T-helper 22 cell (primary cell): ENCODE measurements at places on chromosomes 13 and 19.

GRCh38 chr13:112424098-112424497 lies 47.9 kb downstream of the SPACA7 start:
- DNase-seq: no peak

- no peak for DNase-seq
These were observed 394.3 kb upstream of the HTR2A start for GRCh38 chr13:47291107-47291656.

DNA sequence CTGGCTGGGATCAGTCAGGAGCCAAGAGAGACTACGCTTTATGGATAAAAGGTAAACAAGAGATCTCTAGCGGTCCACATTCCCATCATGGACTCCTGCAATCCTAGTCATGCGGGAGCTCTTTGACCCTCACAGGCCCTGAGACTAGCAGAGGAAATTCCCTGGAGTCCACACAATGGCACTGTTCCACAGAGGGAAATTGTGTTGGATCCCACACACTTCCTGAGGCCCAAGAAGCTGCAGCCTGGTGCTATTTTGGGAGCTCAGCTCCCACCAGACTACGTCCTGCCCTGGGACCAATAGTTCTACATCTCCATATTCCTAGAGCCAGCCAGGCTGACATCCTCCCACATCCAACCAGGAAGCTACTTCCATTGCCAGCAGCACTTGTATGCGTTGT lies 2358.4 kb downstream of the PCDH9 start:
- DNase-seq: no peak

- no peak for DNase-seq
These were observed 4.2 kb downstream of the DPP9 start for GRCh38 chr19:4719499-4719866.
